Hematopoietic multipotent progenitor cell treated with erythropoietin and hydrocortisone succinate and interleukin-3 and kit ligand, for 4 days (in vitro differentiated cells): ENCODE measurements at places on chromosomes 1 and 21.

GRCh38 chr1:44043176-44044070, 12.2 kb upstream of the SLC6A9 start:
- no peak for DNase-seq

- DNase-seq = no peak
Observed at GRCh38 chr21:26877018-26877417, 31.8 kb upstream of the ADAMTS1 start.

DNA sequence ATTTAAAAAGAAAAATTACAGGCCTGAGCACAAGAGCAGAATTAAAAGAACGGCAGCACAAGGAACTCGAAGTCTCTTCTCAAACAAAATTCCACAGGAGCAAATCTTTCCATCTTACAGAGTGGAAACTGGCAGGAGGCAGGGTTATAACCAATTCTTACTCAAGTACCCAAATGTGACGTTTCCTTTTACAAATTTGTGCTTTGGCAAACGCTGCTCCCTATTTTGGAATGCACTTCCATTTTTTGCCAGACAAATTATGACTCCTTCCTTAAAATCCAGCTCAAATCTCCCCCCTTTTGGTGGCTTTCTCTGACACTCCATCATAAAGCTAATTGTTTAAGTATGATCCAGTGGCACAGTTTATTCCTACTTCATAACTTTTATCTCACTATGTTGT, 7.8 kb downstream of the ERI3 start:
- no peak for DNase-seq

GRCh38 chr21:37028570-37028969, 22.1 kb downstream of the RIPPLY3 start:
- no peak for DNase-seq

- peak; percentile 1 for DNase-seq
Observed at GRCh38 chr1:67947114-67947513, 103.3 kb downstream of the DIRAS3 start.

GRCh38 chr1:39321979-39322378, 117.5 kb downstream of the MACF1 start:
- DNase-seq = no peak

DNA sequence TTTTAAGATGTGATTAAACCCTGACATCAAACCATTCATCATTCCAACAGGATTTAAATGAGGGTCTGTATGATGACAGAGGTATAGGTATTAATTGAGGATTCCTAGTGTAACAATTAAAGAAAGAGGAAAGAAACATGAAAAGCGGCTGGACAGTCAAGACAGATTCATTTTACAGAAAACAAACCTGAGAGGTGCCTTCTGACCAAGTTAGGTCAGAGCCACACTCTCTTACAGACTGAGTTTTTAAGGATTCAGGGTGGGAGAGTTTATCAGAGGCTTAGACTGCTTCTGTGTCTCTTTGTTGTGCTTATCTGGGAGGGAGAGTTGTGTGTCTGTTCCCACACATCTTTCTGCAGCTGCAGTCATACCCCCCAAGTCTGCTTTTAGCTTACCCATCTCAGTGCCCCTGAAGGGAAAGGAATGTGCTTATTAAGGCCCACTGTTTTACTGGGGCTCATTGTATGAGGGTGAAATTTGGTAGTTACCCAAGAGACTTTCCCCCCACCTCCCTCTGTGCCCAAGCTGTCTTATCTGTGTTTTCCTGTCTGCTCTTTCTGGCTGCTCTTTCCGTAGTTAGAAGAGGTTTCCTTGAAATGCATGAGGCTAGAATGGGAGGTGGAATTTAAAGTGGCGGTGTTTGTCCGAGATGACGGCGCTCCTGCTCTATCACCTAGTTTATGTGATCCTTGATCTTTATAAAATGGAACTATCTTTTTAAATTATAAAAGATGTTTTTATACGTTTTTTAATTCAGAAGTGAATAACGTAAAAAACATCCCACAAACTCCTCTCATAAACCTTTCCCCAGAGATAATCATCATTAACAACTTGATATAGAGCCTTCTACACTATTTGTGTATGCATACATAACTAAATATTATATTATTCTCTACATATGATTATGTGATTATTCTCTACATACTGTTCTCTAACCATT, 96.0 kb upstream of the TNFSF4 start:
- peak; percentile 64 for DNase-seq

DNA sequence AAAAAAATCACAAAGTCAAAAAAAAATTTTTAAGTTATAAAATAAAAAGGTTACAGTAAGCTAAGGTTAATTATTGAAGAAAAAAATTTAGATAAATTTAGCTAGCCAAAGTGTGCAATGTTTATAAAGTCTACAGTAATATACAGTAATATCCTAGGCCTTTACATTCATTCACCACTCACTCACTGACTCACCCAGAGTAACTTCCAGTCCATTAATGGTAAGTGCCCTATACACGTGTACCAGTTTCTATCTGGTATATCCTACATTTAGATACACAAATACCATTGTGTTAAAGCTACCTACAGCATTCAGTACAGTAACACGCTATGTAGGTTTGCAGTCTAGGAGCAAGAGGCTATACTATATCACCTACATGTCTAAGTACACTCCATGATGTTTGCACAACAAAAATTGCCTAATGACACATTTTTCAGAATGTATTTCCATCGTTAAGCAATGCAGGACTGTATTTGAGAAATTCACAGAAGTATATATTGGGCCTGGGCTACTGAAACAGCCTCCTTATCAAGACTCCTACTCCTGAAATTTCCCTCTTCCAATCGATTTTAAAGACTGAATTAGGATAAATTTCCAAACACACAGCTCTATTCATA, 155.1 kb downstream of the COP1 start:
- no peak for DNase-seq

- peak; percentile 30 for DNase-seq
Observed at GRCh38 chr21:25179116-25179515, 428.2 kb downstream of the MRPL39 start.

- no peak for DNase-seq
Observed at GRCh38 chr21:27498025-27498424, 531.1 kb upstream of the ADAMTS5 start.

- DNase-seq = no peak
Observed at GRCh38 chr1:166121010-166121409, 45.8 kb downstream of the FAM78B start.

- DNase-seq = peak; percentile 62
Observed at GRCh38 chr1:35220976-35221375, 28.0 kb upstream of the SFPQ start.

DNA sequence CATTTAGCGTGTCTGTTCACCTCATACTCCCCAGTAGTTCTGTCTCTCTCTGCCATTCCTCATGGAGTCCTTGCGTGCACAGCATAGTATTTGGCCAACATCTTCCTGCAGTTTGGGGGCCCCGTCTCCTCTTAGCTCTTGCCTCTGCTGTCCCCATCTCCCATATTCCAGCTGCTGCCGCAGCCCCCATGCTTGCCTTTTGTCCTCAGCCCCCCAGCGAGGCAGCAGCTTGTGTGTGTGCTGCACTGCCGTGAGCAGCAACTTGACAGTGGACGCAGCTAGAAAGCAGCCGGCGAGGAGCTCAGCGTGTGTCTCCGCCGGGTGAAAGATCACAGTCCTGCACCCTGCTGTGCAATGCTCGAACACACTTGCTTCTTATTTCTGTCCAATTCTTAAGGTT, 164.2 kb upstream of the COL6A1 start:
- DNase-seq = no peak

- no peak for DNase-seq
Observed at GRCh38 chr1:119294722-119295121, 73.9 kb upstream of the HAO2 start.

GRCh38 chr1:19650416-19651140, 6.5 kb downstream of the NBL1 start:
- no peak for DNase-seq

- DNase-seq = no peak
Observed at GRCh38 chr1:167462341-167462740, 56.0 kb downstream of the CD247 start.

DNA sequence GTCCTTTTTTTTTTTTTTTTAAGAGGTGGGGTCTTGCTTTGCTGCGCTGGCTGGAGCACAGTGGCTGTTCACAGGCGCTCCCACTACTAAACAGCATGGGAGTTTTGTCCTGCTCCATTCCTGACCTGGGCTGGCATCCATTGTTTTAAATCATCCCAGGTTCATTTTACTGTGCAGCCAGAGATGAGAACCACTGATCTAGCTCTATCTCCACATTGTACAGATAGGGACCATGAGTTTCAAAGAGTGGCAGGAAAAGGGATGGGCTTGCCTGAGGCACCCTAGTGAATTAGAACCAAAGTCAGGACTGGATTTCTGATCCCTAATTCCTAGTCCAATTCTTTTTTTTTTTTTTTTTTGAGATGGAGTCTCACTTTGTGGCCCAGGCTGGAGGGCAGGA, 7.2 kb upstream of the TMEM222 start:
- no peak for DNase-seq

- no peak for DNase-seq
Observed at GRCh38 chr1:211726467-211726995, 51.1 kb upstream of the NEK2 start.

- DNase-seq = no peak
Observed at GRCh38 chr1:56979986-56980755, 14.4 kb upstream of the C8B start.

- peak; percentile 79 for DNase-seq
Observed at GRCh38 chr1:6634371-6635052, 9.8 kb downstream of the THAP3 start.

DNA sequence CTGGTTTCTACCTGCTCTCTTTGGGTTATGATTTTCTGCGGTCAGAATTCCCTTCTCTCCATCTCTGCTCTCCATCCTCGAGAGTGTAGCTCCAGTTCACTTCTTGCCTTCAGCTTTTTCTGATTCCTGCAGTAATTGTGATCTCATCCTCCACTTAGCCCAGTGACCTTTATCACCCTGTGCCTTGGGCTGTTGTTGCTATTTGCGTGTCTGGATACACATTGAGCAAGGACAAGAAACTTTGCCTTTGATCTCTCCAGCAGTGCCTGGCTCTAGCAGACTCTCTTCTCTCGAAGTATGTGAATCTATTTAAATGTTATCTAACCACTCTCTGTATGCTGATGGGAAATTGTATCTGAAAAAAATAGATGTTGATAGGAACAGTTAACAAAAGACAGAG, 76.4 kb upstream of the MARK1 start:
- no peak for DNase-seq

- no peak for DNase-seq
Observed at GRCh38 chr1:26177182-26177684, at the start of gene CNKSR1. Gene CNKSR1 (plus strand): TSS chr1:26177491. CDS start chr1:26177548, 57 bp downstream.

GRCh38 chr1:200364091-200364759, 45.6 kb downstream of the ZNF281 start:
- DNase-seq = peak; percentile 45

DNA sequence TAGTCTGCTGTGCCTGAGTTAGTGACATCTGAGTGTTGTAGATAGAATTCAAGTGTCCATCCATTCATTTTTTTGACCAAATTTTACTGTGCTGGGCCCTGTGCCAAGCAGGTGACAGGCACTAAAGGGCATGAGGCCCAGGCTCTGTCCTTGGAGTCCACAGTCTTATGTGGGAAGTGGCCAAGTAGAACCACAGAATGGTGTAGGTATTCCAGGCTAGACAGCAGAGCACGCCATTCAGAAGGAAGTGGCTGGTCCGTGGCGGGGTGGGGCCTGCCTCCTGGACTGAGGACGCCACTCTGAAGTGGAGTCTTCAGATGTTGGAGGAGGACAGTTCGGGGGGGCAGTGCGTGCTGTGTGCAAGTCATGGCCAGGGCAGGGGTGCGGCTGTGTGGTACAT, 68.9 kb upstream of the ACTL8 start:
- DNase-seq = no peak

DNA sequence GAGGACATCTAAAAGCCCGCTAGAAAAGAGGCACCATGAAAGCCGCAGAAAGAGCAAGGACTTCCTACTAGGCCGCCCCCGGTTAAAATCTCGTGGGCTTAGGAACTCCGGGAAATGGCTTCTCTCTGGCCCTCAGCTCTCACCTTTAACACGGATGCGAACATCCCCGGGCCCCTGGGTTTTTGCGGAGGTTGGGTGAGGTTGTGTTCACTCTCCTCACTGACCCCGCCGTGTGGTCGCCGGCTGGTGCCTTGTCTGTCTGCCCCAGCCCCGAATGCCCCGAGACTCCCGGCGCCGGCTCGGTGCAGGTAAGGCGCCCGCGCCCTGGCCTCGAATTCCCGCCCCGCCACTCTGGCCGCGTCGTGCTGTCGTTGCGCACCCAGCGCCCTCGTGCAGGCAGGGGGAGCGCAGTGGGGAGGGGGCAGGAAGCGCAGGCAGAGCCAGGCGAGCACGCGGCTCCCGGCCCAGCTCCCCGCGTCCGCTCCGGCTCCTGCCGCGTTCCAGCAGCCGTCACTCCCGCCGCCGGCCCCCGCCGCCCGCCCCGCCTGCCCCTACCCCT, at the start of gene SHISAL2A:
TSS of gene SHISAL2A (plus strand) at position 437 of the 559 bp plus-strand sequence. CDS start 326 bp downstream, outside the sequence.
- DNase-seq = peak; percentile 56
